Gastroesophageal sphincter (tissue), 4 donors: ENCODE measurements at places on chromosomes 1 and 21.

GRCh38 chr1:165580931-165581871 is 37.4 kb downstream of the LRRC52 start:
- no peak for ATAC-seq

- no peak for ATAC-seq
Observed at GRCh38 chr1:20063861-20064292, 6.1 kb upstream of the PLA2G5 start.

- ATAC-seq: no peak
Observed at GRCh38 chr1:7871136-7871535, 18.3 kb upstream of the UTS2 start.

- no peak for ATAC-seq
Observed at GRCh38 chr1:35588197-35588910, 15.2 kb downstream of the TFAP2E start.

DNA sequence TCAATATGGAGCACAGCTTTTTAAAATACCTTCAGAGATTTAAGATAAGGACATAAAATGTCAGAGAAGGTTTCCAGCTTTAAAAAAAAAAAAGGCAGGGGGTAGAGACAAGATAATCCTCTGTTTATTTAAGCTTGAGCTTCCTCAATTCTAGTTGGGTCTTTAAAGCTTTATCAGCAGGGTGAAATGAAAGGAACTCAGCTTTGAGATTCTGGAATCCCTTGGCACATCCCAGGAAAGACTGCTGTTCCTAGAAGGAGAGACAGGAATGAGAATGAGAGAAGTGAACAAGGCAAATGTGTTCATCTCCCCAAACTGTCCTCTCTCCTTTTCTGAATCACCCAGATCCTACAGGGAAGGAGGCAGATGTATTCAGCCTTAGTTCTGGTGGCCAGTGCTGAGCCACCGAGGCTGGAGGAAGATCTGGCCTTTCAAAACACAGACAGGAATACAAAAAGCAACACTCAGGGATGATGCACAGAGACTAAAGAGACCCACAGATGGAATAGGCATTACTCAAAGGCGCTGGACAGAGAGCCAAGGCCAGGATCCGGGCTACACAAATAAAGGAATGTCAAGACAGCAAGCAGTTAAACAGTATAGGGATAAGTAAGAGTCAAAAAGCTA is 385.8 kb upstream of the DUSP10 start:
- no peak for ATAC-seq

DNA sequence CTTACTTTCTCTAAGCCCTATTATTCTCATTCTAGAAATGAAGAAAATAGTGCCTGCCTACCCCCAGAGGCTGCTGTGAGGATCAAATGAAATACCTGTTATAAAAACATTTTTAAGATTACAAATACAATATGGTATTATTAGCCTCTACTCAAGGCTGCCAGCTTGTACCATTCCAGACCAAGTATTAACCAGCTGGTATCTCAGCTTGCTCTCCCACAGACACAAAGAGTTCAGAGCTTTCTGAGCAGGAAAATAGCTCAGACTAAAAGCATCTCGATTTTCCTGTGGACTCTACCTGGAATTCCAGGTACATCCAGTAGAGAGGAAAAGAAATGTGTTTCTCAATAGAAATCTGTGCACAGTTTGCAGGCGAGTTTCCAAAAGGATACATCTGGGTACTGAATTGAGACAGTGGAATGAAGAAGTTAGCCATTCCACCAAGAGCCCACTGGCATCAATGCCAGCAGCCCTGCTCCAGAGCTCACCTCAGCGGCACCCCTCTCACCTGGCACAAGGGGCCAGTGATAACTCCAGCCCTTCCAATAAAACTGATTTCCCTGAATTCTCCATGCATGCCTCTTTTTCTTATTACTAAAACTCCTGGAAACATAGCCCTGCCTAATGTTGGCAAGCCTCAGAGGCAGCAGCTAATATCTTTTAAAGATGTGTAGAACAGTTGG is 31.0 kb downstream of the TGFBR3 start:
- no peak for ATAC-seq

GRCh38 chr1:40041466-40041838 is 923 bp downstream of the CAP1 start:
- ATAC-seq: no peak

DNA sequence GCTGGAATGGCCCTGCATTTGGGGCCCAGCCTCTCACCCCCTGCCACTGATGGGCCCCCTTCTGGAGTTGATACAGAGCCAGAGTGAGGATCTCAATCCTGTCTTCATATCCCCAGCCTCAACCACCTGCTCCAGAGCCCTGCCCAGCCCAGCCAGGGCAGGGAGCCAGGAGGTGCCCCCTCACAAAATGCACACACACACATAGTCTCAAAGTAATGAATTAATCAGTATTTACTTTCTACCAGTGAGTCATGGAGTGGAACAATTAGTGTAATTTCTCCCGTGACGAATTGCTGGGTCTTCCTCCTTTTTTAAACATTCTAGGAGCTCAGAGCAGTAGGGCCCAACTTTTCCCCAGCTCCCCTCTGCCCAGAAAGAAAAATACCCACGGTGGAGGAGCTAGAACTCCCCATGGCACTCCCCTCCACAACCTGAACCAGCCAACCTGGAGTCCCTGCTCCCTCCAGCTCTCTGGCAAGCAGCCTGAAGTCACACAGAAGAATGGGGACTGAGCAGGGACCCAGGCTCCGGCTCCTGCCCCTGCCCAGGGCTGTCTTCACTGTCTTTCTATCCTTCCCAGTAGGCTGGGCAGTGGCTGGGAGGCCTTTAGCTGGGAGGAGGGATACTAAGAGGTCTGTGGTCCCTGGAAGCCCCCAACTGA is 29.3 kb downstream of the SDC3 start:
- ATAC-seq: no peak

GRCh38 chr1:243406424-243406823 is 150.6 kb downstream of the SDCCAG8 start:
- ATAC-seq: no peak

- ATAC-seq: peak; percentile 35
Observed at GRCh38 chr1:55635856-55636255, 420.7 kb upstream of the USP24 start.

DNA sequence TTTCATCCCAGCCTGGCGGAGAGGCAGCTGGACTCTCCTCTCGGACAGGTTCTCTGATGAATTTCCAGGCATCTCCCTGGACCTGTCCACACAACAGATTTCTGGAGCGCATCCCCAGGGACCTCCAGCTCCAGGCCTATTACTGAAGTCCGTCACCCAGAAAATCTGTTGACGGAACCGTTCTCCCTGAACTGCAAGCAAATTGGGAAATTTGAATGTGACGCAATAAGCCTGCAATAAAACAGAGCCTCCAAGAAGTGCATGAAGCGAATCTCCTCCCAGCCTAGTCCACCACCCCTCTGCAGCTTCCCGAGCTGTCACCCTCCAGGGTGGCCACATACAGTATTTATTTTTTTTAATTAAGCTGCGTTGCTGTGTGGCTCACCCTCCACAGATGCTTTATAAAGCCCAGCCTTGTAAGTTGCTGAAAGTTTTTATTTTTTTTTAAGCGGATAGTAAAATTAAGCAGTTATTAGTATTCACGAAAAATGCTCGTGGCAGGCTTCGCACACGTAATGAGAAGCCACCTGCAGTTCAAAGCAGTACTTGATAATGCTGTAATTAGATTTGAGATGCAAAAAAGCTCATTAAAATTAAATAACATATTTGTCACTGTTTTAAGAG is 173.3 kb downstream of the CAMTA1 start:
- ATAC-seq: no peak

GRCh38 chr1:153533689-153534201 is 2.0 kb downstream of the S100A6 start:
- peak; percentile 50 for ATAC-seq

GRCh38 chr1:204730826-204731459 is 45.4 kb upstream of the LRRN2 start:
- no peak for ATAC-seq
